Fibroblast of skin of abdomen (primary cell): ENCODE measurements at places on chromosomes 1 and 21.

DNA sequence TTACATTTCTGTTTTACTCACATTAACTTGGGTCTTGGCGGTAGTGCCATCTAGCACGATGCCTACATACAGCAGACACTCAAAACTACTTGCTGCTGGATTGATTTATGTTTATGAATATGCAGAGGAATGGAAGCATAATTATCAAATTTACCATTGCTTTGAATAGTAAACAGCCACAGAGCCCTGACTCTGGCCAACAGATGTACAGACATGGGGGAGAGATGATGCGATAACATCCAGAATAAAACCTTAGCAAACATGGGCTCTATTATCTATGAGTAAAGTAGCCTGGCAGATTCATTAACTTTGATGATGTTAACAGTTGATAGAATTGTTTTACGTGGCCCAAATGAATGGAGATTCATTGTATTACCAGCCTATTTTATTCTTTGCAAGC is 42.8 kb downstream of the PTGFR start:
- DNase-seq, result no peak

GRCh38 chr21:38848187-38848609 is 42.5 kb downstream of the ETS2 start:
- DNase-seq, result peak; percentile 66

GRCh38 chr1:12715896-12716437 is at the start of gene AADACL3:
Gene AADACL3, plus strand, starts transcription at chr1:12716110. Its CDS starts 67 bp downstream, at chr1:12716177.
- DNase-seq, result no peak

- peak; percentile 37 for DNase-seq
Observed at GRCh38 chr21:38950435-38951094, 144.8 kb downstream of the ETS2 start.
